ENCODE measurements at places on chromosomes 5 and 9. TPM values are rescaled to one million over a fixed set of nuclear protein-coding genes. Genes with fewer than 3 reads are reported as not detected.

- peak; percentile 89 for DNase-seq
Observed at GRCh38 chr5:177133096-177133852, at the start of gene NSD1. Gene NSD1, plus strand, starts transcription at chr5:177133773. Its CDS starts 1,331 bp downstream, at chr5:177135104.

Gene RAI14
- total RNA-seq = 0.50 TPM

Gene CEP72
- total RNA-seq = 28.2 TPM

DNA sequence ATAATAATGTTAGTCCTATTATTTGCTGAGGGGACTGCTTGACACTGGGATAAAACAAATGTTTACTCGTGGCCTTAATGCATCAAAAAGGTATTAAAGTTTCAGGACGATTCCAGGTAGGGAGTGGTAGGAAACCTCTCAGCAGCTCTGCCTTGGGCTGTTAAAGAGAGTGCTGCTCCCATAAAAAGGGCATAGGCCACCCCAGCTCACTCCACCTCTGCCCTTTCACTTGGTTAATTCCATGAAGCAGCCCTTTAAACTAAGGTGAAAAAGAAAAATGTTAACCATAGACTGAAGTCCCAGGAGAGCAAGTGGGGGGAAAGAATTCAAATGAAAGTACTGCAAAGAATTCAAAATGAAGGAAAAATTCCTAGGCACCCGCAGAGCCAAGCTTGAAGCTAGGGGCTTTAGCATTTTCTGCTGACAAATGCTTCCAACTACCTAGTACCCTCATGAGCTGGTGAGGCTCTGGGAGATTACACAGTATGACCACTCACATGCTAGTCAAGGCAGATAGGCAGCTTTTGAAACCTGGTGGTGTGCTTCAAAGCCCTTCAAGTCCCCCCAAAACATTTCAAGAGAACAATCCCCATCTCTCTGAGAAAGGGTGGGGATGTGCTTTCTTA, 8.5 kb downstream of the KLF9 start:
- no peak for DNase-seq

GRCh38 chr9:20550326-20550725, 72.0 kb downstream of the MLLT3 start:
- DNase-seq = no peak

GRCh38 chr9:92970467-92970923, 23.2 kb downstream of the FGD3 start:
- peak; percentile 15 for DNase-seq

- DNase-seq = no peak
Observed at GRCh38 chr9:37968228-37968701, 64.3 kb upstream of the SLC25A51 start.

GRCh38 chr9:137678202-137678601, 59.4 kb downstream of the EHMT1 start:
- no peak for DNase-seq

- no peak for DNase-seq
Observed at GRCh38 chr9:22157828-22158227, 148.7 kb upstream of the CDKN2B start.

- no peak for DNase-seq
Observed at GRCh38 chr9:23962101-23962500, 136.1 kb upstream of the ELAVL2 start.

- DNase-seq = no peak
Observed at GRCh38 chr9:115575147-115575546, 457.2 kb upstream of the TNC start.

GRCh38 chr9:131046093-131046380, 37.1 kb downstream of the LAMC3 start:
- DNase-seq = no peak

DNA sequence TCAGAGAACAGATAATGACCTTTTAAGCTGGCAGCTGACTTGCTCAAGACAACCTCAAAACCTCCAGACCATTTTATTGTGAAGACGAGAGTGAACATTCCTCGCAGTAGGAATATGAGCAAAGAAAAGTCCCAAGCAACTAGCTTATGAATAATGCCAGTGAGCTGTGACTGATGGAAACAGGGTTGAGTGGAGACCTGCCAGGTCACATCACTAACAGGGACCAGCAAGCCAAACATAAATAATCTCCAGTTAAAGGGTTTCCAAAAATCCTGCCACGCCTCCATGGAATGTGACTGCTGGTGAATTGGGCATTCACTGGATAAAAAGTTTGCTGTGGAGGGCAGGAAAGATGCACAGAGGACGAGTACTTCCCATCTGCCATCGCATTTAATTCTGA, 185.4 kb downstream of the CRB2 start:
- DNase-seq = no peak

GRCh38 chr5:75047356-75047755, 5.0 kb downstream of the GCNT4 start:
- DNase-seq = no peak

DNA sequence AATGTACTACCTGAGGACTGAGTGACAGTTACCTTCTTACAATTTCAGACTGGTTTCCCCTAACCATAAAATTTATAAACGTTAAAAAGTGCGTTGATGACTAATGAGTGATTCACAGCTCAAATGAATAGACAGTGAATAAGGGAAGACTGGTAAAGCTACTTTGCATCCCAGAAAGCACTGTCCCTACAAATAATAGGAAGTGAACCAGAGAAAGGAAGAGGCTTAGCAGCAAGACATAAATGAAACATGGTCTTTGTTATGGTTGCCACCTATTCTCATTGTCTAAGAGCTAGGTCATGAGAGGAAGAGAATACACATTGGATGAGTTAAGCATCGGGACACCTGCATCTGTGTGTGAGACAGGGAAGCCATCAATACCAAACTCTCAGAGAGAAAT, 849.2 kb downstream of the TAF11L14 start:
- DNase-seq = no peak

Gene SLC6A18
- not detected for total RNA-seq

- DNase-seq = no peak
Observed at GRCh38 chr5:40485021-40485998, 194.4 kb upstream of the PTGER4 start.

- no peak for DNase-seq
Observed at GRCh38 chr5:175466700-175467318, 11.6 kb upstream of the SFXN1 start.

- no peak for DNase-seq
Observed at GRCh38 chr9:133064241-133065069, 2.7 kb downstream of the CEL start.

Gene STPG3
- total RNA-seq = not detected

- DNase-seq = no peak
Observed at GRCh38 chr5:142330026-142330425, 5.2 kb upstream of the SPRY4 start.

DNA sequence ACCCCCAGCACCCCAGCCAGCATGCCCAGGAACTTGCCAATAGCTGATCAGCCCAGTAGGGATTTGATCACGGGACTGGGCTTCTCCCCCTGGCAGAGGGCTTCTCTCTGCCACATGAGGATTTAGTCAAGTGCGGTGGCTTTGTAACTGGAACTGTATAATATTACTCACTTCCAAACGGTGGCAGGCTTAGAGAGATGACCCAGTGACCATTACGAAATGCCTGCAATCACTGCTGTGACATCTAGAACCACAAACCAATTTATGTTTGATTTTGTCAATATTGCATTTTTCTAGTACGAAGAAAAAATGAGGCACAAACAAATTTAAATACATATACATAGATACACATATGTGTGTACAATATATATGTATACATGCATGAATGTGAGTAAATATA, 192.1 kb downstream of the ERCC6L2 start:
- no peak for DNase-seq

- no peak for DNase-seq
Observed at GRCh38 chr5:124644138-124644537, 102.3 kb downstream of the ZNF608 start.

Gene SPINK13
- total RNA-seq = not detected

All from activated CD4-positive, alpha-beta T cell treated with anti-CD3 and anti-CD28 coated beads, Interleukin-2, amount 10 ng/mL, durations not matched to agents 7 days and 5 days (primary cell).